Pulmonary artery endothelial cell (primary cell): ENCODE measurements at places on chromosomes 12 and 14. TPM values are rescaled to one million over a fixed set of nuclear protein-coding genes. Genes with fewer than 3 reads are reported as not detected.

TEDC1 gene
- total RNA-seq = 14.2 and 25.3 TPM in 2 replicates

AVPR1A gene
- total RNA-seq = not detected in 2 replicates

GLS2 gene
- 0.26 and 0.28 TPM in 2 replicates for total RNA-seq

RNU6-7 gene
- total RNA-seq = not detected in 2 replicates

C12orf56 gene
- under 0.01 and 0.18 TPM in 2 replicates for total RNA-seq

GNPTAB gene
- total RNA-seq = 27.2 and 32.2 TPM in 2 replicates

CELA1 gene
- total RNA-seq = not detected in 2 replicates
